ENCODE measurements at places on chromosomes 16 and 17.
A peak's percentile ranks its signal among the peaks of the same experiment; 100 is the strongest.

DNA sequence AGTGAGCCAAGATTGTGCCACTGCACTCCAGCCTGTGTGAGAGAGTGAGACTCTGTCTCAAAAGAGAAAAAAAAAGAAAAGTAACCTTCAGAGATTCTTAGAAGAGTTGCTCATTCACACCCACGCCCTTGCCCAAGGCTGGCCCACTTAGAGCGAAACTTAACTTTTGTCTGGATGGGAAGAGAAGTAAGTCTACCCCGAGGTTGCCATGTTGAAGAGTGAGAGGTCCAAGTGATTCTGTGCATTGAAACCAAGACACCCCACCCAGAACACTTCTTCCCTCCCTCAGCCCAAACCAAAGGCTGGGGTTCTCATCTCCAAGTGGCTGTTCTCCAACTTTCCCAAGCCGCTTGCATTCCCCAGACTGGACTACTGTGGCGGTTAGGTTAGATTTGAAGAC, 2.4 kb upstream of the CISD3 start:
- no peak for DNase-seq

DNA sequence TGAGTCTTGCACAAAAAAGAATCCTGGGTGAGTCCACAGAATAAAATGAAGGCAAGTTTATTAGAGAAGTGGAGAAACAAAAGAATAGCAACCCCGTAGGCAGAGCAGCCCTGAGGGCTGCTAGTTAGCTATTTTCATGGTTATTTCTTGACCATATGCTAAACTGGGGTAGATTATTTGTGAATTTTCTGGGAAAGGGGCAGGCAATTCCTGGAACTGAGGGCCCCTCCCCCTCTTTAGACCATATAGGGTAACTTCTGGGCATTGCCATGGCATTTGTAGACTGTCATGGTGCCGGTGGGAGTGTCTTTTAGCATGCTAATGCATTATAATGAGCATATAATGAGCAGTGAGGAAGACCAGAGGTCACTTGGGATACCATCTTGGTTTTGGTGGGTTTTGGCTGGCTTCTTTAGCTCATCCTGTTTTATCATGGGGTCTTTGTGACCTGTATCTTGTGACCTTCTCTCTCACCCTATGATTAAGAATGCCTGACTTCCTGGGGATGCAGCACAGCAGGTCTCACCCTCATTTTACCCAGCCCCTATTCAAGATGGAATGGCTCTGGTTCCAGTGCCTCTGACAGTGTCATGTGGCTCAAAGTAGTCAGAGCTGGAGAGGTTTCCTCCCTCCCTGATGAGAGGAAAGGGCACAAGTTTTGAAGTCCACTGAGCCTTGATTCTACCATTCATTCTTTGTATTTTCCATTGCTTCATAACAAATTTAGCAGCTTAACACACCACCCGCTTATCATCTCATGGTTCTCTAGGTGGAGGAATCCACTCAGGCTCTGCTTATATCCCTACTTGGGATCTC, 55.7 kb upstream of the LGALS9 start:
- DNase-seq: no peak

- no peak for DNase-seq
Observed at GRCh38 chr16:11946433-11946832, 4.6 kb upstream of the NPIPB2 start.

DNA sequence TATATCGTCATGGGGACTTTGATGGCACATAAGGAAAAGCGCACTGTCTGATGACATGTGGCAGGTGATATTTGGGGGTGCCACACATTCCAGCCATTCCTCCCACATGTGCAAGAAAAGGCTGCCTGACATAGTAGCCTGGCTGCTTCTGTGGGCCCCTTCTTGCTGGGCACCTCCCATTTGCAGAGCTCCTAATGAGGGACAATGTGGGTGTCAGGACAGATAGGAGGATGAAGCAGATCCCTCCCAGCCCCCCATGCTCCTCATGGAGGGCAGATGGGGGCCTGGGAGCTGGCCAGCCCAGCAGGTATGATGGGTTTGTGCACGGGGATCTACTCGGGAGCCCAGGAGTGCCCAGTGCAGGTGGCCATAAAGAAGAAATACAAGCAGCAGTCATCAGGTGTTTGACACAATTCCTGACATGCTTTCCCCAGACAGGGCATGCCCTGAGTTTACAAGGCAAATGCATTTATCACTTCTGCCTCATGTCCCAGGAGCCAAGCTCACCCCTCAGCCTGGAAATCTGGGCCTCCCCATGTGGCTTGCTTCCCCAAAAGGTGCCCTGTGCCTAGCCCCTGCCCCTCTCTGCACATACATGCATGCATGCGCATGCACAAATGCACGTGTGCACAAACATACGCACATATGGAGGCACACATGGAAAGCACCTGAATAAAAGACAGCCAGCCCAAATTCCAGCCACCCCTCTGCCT, 260.6 kb upstream of the RPL38 start:
- DNase-seq: no peak

DNA sequence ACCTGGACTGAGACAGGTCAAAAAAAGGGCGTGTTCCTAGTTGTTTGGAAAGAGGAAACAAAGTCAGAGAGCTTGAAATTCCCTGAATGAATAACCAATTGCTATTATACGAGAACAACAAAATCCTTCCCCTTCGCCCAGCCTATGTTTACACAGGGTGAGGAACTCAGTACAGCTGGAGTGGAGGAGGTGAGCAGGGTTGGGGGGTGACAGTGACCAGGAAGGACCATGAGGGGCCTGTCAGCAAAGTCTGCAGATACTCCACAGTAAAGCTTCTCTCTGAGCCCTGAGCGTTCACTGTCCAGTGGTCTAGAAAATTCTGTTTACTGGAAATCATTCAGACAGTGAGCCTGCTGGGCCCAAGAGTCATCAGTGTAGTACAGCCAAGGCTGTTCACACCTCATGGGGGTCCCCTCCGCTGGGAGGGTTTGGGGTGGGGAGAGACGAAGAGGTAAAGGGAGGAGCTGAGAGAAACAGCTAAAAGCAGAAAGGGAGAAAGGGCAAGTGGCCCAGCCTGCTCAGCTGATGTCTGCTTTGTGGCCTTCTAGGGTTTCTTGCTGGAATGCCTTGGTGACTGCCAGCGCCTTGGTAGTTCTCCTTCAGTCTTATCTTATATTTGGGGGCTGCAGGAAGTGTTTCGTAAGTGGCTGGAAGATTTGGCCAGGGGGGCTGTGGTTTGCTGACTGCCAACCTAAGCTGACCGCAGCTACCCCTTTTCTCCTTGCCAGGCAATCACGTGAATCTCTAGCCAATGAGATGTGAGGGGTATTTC, 5.7 kb downstream of the DUSP3 start:
- DNase-seq: no peak

GRCh38 chr16:52630711-52631110, 83.8 kb upstream of the TOX3 start:
- DNase-seq: no peak

DNA sequence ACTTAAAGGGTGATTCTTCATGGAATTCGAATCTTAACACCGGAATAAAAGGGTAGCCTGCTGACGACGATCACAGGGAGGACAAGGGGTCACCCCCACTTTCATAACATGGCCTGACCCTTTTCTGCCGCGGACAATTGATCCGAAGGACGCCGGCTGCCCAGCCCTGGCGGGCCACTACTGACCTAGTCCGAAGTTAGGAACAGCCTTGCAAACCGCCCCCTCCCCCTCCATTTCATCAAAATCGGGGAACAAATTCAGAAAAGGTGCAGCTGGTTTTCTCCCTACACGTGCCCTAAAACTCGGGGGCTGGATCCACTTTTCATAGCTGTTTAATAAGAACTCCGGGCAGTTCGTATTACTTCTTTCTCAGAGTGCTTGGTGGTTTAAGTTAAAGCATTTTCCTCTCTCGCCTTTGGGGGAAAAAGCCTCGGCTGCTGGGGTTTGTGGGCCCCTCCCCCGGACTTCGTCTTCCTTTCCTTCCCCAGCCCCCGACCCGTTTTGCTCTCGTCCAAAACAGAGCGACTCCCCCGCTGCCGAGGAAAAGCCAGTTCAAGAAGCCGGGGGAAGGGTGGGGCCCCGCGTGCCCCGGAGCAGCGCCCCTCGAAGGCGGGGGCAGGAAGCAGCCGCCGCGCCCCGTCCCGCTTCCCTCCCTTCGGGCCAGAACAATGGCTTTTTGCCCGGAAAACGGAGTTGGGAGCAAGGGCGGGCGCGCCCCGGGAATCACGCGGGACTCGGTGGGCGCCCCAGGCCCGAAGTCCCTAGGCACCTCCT, 641 bp upstream of the CBX2 start:
- DNase-seq: peak; percentile 42
